Cortex of kidney (tissue), 1 donor: ENCODE measurements at places on chromosomes 6 and 20.

GRCh38 chr6:146975093-146975492 lies 229.1 kb upstream of the STXBP5 start:
- no peak for DNase-seq

- no peak for DNase-seq
Measured at GRCh38 chr6:16690608-16691142, 70.6 kb downstream of the ATXN1 start.

- DNase-seq, result no peak
Measured at GRCh38 chr6:18392346-18392877, 5.3 kb downstream of the RNF144B start.

DNA sequence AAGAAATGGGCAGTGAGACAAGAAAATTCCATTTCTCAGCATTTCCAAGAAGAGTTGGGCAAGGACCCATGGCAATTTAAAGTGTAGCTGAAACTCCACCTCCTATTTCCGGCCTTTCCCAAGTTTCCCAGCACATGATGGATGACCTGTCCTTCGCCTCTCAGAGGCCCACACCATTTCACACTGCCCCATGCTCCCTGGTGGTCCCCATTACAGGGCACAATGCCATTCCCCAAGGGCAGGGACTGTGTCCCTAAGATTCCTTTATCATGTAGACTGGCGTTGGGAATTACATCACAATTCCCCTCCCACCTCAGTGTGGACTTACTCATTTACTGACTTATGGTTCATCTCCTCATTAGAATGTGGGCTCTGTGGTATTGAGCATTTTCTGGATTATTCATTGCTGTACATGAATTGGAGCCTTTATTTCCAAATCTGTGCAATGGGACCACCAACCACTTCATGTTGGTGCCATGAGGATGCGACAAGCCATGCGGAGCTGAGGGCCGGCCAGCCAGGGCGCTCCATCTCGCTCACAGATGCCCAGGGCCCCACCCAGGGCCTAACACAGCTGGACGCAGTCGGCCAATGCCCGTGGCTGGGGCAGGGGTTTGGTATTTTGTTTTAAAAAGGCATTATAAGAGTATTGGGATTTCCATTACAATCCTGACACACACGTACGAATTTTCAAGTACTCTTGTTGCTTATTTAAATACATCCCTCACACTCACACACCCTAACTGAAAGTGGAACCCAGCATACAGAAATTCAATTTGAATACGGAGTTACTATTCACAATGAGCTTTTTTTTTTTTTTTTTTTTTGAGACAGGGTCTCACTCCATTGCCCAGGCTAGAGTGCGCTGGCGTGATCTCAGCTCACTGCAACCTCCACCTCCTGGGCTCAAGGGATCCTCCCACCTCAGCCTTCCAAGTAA lies 5.4 kb downstream of the ACSS1 start:
- no peak for DNase-seq

- no peak for DNase-seq
Measured at GRCh38 chr6:155155787-155156447, 107.9 kb upstream of the CLDN20 start.

GRCh38 chr6:170440437-170440836 lies 112.7 kb downstream of the PSMB1 start:
- no peak for DNase-seq
